ENCODE measurements at places on chromosomes 16 and 17.

GRCh38 chr16:78237841-78238240, 138.4 kb downstream of the WWOX start:
- DNase-seq = no peak

- DNase-seq = peak; percentile 25
These were observed 2.2 kb downstream of the NT5M start for GRCh38 chr17:17305281-17305801.

GRCh38 chr16:76749780-76750375, 441.1 kb upstream of the MON1B start:
- no peak for DNase-seq

DNA sequence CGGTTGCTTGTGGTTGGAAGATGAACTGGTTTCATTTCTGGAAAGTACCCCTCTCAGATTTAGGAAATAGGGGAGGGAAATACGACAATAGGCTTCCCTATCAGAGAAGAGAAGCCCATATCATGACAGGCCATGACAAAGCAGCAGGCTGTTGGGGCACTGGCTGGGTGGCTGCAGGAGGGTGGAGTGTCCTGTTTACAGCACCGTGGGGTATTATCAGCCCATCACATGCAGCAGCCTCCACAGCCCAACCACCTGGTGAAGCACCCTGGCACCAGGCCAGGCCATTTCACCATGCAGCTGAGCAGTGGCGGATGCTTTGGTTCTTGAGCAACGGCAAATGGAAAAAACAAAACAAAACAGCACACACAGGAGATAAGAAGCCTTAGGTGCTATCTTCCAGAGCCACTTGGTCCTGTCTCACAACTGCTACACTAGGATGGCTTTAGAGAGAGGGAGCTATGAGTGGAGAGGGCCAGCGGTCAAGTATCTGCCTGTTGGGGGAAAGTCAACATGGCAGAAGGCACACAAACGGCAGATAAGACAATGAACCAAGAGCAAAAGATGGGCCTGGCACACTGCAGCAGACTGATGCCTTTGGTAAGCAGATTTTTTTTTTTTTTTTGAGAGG, 24.2 kb downstream of the FAM117A start:
- DNase-seq = peak; percentile 46

GRCh38 chr16:79089735-79090284, 510.7 kb downstream of the MAF start:
- DNase-seq = peak; percentile 22

DNA sequence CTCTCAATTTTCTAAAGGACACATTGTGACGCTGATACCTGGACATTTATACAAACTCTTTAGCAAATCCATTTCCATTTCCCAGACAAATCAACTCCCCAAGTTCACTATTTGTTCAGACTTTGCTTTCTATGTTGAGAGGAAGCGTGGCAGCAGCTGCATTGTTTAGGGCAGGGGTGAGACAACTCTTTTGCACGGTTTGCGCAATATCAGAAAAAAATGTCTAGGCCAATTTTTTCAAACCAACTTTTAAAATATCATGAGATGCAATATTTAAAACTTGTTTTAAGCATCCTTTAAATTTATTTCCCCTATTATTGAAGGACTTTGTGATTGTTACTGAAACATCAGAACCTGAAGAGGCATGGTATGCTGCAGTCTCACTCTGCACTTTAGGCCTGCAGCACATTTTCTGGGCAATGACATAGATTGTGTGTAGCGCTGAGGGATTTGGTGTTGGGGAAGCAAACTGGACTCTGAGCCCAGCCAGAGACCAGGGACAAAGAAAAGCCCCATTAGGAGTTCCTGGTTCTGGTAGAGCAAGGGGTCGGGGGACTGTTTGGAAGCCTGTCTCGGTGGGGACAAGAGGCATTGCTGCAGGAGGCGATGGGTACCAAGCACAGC, 6.4 kb upstream of the CCDC182 start:
- DNase-seq = no peak

- peak; percentile 4 for DNase-seq
These were observed 33.1 kb upstream of the NF1 start for GRCh38 chr17:31061678-31062077.

- DNase-seq = no peak
These were observed 76.4 kb upstream of the TBX2 start for GRCh38 chr17:61323003-61323908.

DNA sequence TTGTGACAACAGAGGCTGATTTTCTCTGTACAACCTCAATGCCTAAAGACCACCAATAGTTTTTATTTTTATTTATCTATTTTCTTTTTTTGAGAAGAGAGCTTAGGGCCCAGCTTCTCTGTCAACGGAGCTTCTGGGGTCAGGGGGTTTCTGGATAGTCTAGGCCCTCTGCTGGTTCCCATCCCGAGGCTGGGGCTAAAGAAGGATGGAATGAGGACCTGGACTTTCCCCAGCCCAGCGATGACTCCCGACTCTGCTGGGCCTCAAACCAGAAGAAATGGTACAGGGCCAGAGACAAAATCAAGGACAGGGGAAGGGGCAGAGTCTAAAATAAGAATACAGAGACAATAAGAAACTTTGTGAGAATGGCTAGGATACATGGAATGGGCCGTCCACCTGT, 5.7 kb upstream of the TSPOAP1 start:
- no peak for DNase-seq

DNA sequence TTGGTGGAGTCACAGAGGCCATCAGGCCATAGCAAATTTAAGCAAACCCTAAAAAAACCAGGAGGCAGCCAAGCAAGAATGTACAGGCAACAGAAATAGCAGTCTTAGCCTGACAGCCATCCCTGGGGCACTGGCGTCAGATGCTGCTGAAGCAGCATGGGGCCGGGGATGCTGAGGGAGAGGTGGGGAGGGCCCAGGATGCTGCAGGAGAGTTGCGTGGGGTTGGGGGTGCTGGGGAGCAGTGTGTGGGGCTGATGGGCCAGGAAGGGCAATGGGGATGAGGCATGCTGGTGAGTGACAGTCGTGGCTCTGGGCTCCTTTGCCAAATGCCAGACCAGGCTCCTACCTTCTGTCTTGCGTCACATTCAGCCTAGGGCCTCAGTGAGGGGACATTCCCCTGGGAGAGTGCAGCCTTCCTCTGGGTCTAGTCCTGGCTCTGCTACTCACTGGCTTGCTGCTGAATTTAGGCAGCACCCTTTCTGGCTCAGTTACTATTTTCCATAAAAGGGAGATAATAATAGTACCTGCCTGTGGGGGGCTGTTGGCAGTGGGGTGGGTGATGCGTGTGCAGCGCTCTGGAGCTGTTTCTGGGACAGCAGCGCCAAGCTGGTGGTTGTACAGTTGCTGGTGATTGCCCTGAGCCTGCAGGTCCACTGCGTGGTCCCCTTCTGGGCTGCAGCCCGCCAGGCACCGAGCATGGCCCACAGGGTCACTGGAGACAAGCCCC, 88.1 kb downstream of the AMFR start:
- DNase-seq = no peak

DNA sequence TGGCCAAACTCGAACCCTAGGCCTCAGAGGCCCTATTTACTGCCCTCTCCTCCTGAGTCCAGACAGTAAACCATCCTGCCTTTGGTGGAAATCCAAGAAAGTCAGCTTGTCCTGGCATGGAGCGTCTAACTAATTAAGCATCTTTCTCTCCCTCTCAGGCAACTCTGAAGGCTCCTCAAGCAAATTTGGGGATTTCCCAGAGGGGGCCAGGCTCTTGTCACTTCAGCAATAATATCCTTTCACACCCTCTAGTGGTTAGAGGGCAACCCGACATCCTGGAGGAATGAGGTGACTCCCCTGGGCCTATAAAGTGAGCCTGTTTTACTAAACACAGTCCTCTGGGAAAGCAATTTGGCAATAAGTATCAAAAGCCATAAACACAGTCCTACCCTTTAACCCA, 60.4 kb downstream of the NOG start:
- peak; percentile 30 for DNase-seq

All from stimulated activated CD4-positive, alpha-beta T cell treated with anti-CD3 and anti-CD28 coated beads, Interleukin-1b, Interleukin-23, amount 100 ng/mL, for 24 hours (primary cell).